ENCODE measurements at places on chromosomes 7 and 10. TPM values are rescaled to one million over a fixed set of nuclear protein-coding genes. Genes with fewer than 3 reads are reported as not detected.

DNA sequence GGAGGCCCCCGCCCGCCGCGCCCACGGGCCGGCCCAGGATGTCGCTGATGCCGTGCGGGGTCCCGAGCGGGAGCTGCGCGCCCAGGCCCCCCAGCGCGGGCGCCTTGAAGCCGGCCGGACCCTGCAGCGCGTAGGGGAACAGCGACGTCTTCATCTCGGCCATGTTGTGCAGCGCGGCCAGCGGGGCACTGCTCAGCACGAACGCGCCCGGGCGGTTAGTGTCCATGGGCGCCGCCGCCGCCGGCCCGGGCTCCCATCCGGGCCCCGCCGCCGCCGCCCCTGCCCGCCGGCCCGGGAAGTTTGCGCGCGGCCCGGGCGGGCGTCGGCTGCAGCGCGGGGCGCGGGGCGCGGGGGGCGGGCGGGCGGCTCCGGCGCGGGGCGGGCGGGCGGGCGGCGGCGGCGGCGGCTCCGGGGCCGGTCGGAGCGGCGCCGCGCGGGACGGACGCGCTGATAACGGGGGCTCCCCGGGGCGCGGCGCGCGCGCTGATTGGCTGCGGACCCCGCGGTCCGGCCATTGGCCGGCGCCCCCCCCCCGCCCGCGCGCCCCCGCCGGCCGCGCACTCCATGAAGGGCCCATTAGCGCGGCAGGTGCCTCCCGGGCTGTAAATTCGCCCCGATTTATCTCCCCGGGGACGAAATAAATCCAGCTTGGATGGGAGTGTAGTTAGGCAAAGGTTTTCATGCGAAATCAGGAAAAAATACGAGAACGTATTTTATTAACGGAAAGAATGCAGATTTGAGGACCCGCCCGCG is at the start of gene NKX6-2:
Gene NKX6-2 (minus strand): TSS at position 425 of the 753 bp plus-strand sequence. CDS start 199 bp downstream, at position 226.
- no peak for DNase-seq

- no peak for DNase-seq
Measured at GRCh38 chr10:72762042-72762441, 70.1 kb downstream of the MCU start.

DNA sequence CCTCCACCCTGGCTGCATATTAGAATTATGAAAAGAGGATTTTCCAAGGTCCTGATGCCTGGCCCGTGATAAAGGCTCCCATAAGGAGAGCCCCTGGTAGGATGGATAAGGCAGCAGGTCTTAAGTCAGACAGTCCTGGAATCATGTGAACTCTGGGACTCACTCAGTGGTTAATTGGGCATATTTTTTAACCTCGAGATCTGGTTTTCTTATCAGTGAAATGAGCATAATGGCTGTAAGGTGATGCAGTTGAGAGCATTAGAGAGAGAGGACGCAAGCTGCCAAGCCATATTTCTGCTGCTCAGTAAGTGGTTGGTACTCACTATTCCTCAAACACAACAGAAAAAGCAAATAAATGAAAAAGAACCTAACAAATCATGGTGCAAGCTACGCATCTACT is 37.8 kb downstream of the TARP start:
- no peak for DNase-seq

DNA sequence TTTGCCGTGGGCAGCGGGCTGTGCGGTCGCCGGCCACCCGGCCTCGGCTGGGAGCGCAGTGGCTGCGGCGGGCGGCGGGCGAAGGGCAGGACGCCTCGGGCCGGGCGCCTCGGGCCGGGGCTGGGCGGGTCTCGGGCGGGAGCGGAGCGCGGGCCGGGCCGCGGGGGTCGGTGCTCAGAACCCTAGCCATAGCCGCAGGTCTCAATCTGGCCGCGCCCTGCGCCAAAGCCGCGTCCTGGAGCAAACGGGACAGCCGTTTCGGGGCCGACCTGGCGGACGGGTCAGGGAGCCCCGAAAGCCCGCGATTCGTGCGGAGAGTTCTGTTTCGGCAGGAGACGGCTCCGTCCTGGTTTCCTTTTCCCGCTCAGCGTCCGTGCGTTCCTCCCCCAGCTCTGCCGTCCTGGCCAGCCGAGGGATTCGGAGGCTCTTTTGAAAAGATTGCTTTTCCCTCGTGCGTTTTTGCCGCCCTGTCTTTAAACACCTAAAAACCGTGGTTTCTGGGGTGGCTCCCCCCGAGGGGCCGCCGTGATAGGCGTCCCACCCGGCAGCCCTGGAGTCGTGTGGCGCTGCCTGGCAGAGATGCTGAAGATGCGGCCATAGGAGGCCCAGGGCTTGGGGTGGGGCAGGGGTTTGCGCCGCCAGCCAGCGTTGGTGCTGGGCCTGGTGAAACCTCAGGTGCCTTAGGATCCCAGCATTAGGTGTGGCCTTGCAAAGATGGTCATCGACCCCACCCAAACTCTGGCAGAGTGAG is 727 bp downstream of the RET start:
- DNase-seq: no peak

GRCh38 chr10:25766687-25767221 is 167.3 kb upstream of the MYO3A start:
- DNase-seq: no peak

- DNase-seq: peak; percentile 82
Measured at GRCh38 chr7:118214051-118214832, 10.3 kb upstream of the ANKRD7 start.

The OR9A2 gene
- total RNA-seq: not detected

The EVX1 gene
- not detected for total RNA-seq
